Stimulated activated effector memory CD8-positive, alpha-beta T cell treated with anti-CD3 and anti-CD28 coated beads, Interleukin-12 subunit alpha, Interleukin-12 subunit beta, amount 100 ng/mL, for 72 hours (primary cell): ENCODE measurements at places on chromosomes 11 and 22.

- no peak for DNase-seq
These were observed 48.4 kb downstream of the FAM118A start for GRCh38 chr22:45358127-45358526.

GRCh38 chr22:23632178-23632577 is at the start of gene DRICH1:
DRICH1 (minus strand) TSS chr22:23632321; CDS start chr22:23632023, 298 bp downstream.
- DNase-seq: no peak

GRCh38 chr22:47837703-47838102 is 1075.3 kb downstream of the TBC1D22A start:
- no peak for DNase-seq

- no peak for DNase-seq
These were observed 13.5 kb downstream of the RHBDD3 start for GRCh38 chr22:29254286-29254660.

DNA sequence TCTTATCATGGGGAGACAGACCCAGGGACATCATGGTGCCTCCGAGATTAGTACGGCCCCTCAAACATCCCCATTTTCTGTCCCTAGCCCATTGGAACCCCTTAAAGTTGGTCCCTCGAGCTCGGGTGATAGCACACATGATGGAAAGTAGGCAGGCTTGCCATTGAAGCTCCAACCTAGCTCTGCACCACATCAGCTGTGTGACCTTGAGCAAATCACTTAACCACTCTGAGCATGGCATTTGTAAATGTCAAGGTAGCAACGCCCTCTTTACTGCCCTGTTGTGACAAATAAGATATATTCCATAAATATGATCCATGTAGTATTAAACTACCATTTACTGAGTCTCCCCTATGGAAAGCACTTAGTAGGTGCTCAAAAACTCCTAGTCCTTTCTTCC is 61.1 kb downstream of the MIAT start:
- DNase-seq: no peak

DNA sequence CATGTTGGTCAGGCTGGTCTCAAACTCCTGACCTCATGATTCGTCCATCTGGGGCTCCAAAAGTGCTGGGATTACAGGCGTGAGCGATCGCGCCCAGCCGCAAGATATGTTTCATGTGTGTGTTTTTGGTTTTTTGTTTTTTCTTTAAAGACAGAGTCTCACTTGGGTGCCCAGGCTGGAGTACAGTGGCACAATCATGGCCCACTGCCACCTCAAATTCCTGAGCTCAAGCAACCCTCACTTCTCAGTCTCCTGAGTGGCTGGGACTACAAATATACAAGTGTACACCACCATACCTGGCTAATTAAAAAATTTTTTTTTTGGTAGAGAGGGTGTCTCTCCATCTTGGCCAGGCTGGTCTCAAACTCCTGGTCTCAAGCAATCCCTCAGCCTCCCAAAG is 8.4 kb downstream of the TIGD3 start:
- no peak for DNase-seq

GRCh38 chr11:46389450-46390330 is 1.9 kb downstream of the CHRM4 start:
- DNase-seq: peak; percentile 87

DNA sequence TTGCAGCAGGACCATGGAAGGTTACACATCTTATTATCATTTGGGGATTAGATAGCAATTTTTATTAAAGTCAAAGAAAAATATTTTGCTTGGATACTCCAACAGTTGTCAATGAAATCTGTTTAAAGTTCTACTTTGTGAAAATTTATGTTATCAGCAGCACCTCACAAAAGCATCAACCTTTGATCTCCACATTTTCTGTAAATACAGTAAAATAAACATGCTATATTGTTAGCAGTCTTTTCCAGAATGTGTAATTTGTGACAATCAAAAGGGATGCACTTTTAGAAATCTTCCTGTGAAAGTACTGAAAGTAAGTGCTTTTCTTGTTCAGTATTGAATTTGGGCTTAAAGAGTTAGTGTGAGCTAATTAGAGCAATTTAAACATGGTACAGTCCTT is 4.1 kb downstream of the SLC22A25 start:
- no peak for DNase-seq

GRCh38 chr11:102416976-102417375 is 35.6 kb downstream of the TMEM123 start:
- DNase-seq: no peak

GRCh38 chr11:132962041-132962440 is 570.3 kb downstream of the OPCML start:
- no peak for DNase-seq

GRCh38 chr11:31433851-31434250 is 64.2 kb downstream of the DNAJC24 start:
- DNase-seq: no peak

DNA sequence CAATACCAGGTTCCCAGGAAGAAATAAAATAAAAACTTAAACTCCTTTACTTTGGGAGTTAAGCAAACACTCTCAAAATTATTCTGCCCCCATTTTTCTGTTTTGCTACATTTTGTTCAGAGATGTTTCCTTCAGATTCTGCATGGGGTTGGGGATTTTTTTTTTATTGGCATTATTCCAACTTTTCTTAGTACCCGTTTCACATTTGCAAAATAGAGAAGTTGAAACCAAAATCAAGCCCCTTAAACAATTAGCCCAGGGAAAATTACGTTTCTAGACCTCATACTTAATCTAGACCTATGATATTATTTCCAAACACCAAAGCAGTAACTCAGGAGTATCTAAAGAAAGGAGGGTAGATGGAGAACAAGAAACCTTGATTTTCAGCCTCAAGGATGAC is 20.6 kb upstream of the MS4A7 start:
- DNase-seq: no peak

- no peak for DNase-seq
These were observed 201.5 kb downstream of the SOX6 start for GRCh38 chr11:16154715-16155396.

DNA sequence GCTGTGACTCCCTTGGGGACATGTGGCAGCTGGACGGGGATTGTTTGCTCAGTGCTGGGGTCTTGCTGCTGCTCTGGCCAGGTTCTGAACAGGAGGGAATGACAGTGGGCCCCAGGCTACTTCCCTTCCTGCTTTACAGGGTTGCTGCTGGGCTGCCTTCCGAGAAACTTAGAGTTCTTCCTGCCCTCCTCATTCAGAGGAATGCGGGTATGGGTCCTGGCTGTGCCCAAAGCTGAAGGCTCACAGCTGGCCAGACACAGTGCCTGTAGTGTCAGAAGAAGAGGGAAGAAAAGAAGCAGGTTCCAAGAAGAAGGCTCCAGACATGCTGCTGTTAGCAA is 108.3 kb upstream of the PARVA start:
- no peak for DNase-seq

DNA sequence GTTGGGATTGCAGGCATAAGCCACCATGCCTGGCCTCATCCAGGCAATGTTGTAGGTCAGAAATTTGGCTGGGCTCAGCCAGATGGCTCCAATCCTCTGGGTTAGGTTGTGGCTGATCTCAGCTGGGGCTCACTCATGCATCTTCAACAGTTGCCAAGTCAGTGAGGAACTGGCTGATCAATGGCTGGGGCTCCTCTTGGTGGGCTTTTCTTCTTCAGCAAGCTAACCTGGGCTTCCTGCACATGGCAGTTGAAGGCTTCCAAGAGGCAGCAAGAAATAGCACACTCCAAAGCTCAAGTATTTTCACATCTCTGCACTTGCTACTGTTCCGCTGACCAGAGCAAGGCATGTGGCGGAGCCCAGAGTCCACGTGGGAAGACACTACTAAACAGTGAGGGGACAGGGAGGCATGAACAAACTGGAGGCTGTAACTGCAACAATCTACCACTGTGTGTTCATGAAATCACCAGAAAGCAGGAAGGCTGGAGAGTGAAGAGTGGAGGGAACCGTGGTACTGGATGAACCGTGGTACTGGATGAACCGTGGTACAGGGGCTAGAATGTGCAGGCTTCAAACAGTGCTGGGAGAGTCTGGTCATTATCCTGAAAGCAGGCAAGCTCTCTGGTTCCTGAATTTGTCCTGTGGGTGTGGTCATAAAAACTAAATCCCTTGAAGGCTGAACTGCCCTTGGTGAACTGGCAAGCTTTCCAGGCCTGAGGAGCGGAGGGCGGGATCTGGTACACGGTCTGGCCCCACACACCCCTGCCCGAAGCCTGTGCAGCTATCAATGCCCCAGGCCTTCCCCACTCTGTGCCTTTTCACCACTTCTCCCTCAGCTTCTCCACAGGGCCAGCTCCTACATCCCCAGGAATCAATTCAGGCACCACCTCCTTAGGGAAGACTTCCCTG is 20.2 kb downstream of the CHST1 start:
- peak; percentile 22 for DNase-seq

- no peak for DNase-seq
These were observed 1.1 kb downstream of the NPAT start for GRCh38 chr11:108221371-108221770.

DNA sequence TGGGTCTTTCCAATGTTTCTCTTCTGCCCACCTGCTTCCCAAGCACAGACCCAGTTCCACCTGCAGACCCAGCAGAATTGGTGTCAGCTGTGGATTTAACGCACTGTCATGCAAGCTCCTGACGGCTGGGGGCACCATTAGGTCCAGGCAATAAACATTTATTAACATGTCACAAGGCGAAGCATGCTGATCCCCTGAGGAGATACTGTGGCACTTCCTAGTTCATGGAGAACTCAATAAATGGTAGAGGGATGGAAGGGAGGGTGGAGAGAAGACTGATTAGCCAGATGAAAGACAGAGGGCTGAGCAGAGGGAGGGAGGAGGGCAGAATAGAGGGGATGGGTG is 68.3 kb upstream of the TSPAN18 start:
- no peak for DNase-seq
